ENCODE measurements at places on chromosomes 12 and 14.

DNA sequence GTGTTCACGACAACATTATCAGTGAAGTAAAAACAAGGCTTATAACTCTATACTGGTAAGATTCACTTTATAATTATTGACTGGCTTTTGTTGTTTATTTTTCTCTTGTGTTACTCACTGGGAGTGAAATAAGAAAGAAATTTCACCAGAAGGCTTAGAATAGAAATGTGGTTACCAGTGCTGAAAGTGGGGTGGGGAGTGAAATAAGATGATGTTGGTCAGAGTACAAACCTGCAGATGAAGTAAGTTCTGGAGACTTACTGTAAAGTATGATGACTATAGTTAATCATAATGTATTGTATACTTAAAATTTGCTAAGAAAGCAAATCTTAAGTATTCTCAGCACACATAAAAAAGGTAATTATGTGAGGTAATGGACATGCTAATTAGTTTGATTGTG lies 198.4 kb downstream of the KLHL28 start:
- no peak for DNase-seq

GRCh38 chr12:90216815-90217214 lies 508.2 kb upstream of the ATP2B1 start:
- no peak for DNase-seq

DNA sequence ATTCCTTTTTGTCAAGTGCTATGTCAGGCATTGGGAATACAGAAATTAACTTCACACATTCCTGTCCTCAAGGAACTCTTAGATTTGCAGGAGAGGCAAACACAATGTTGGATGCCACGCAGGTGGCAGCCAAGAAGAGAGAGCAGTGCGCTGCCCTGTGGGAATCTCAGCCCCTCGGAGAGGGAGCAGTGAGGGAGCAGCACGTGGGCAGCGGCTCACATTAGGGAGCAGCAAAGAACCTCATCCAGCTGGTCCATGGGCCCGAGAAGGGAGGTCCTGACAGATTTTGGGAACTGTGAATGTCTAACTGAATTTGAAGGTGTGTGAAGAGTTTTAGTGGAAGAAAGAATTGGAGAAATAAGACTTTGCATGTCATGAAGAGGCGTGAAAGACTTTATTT lies 47.2 kb upstream of the EVL start:
- DNase-seq, result no peak

DNA sequence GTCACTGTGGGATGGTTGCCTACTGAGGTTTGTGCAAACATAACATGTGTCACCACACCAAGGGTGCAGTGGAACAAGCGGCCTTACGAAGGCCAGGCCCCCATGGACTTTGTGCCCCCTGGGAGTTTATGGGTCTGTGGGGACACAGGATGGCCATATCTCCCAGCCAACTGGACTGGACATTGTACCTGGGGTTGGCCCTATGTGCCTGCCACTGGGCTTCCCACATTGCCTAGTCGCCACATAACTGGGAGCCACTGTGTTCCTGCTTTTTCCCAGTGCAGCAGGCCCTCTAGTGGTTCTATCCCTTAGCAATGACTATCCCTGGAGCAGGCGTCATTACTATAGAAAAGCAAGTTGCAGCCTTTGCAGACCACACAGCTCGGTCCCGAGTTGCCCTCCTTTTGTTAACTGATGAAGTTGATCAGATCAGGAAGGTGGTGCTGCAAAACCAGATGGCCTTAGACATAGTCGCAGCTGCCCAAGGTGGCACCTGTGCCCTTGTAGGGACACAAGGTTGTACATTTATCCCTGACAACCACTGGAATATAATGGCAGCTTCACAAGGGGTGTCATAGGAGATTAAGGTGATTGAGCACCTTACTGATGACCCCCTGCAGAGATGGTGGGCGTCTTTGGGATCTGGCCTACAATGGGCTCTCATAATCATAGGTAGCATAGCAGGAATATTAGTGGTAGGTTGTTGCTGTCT lies 15.2 kb upstream of the RNASE12 start:
- no peak for DNase-seq

DNA sequence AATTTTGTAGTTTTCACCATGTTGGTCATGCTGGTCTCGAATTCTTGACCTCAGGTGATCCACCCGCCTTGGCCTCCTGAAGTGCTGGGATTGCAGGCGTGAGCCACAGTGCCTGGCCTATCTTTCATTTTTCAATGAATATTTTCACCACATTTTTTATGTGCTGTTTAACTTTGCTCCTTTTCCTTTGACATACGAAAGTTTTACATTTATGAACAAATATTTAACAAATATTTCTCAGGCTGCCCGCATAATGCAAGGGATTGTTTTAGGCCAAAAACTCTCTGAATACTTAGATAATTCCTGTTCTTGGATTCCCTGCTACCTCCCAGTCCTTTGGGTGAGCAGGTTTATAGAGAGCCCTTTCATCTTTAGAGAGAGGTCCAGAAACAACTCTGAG lies 8.7 kb upstream of the CHST11 start:
- no peak for DNase-seq

- no peak for DNase-seq
These were observed 135.6 kb downstream of the ESR2 start for GRCh38 chr14:64158608-64159007.

DNA sequence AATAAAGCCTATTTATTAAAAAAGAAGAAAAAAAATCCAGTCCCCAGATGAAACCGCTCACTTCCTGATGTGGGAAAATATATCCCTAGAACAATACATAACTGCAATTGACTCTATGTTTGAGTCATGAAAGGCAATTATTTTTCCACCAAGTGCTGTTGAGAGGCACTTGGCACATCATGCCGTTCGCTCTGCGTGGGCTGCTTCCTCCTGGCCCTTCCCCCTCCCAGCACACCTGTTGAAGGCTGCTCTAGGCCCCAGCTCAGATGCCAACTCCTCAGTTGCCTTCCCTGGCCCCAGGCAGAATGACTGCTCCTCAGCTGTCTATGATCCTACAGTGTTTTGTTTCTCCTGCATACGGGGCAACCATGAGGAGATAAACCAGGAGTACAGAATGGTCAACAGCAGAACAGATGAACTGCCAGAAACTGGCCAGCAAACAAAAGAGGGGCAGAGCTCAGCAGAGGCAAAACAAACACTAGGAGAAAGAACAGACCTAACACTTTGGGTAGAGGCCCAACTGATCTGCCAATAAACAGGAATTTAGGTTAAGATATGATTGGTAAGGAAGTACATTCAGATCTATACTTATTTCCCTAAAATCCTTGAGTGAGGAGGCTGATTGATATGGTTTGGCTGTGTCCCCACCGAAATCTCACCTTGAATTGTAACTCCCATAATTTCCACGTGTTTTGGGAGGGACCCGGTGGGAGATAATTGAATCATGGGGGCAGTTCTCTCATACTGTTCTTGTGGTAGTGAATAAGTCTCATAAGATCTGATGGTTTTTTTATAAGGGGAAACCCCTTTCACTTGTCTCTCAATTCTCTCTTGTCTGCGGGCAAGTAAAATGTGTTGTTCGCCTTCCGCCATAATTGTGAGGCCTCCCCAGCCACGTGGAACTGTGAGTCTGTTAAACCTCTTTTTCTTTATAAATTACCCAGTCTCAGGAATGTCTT lies 58.6 kb downstream of the SLC38A1 start:
- DNase-seq, result peak; percentile 89

GRCh38 chr14:22073801-22074200 lies 400.2 kb upstream of the OR4E1 start:
- DNase-seq, result no peak

DNA sequence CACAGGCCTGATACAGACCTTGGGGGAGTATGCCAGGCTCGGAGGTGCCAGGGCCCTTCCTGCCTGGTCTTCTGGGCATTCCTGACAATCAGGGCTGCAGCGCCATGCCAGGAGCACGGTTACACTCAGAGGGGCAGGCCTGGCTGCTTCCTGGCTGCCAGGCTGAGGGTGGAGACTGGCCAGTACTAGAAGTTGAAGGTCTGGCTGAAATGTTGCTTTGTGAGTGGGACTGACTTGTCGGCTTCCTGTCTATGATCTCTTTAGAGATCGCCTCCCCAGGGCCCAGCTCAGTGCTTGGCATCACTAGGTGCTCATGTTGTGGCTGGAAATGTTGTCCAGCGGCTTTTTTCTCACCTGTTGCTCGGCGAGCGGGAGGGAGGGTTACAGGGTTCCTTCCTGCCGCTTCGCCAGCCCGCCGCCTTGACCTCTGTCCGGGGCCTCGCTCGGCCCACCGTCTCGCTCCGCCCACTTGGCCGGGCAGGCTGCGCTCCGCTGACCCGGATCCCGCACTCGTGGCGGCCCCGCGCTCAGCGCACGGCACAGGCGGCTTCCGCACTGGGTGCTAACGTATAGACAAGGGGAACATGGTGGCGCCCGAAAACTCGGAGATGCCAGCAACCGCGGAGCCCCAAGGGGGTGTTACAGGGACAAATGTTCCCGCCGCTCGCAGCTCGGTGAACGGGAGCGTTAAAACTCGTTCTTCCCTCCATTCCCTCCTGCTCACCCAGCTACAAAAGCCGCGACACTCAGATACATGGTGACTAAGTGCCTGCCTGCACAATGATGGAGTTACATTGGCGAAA lies 32.6 kb downstream of the PAPLN start:
- no peak for DNase-seq

DNA sequence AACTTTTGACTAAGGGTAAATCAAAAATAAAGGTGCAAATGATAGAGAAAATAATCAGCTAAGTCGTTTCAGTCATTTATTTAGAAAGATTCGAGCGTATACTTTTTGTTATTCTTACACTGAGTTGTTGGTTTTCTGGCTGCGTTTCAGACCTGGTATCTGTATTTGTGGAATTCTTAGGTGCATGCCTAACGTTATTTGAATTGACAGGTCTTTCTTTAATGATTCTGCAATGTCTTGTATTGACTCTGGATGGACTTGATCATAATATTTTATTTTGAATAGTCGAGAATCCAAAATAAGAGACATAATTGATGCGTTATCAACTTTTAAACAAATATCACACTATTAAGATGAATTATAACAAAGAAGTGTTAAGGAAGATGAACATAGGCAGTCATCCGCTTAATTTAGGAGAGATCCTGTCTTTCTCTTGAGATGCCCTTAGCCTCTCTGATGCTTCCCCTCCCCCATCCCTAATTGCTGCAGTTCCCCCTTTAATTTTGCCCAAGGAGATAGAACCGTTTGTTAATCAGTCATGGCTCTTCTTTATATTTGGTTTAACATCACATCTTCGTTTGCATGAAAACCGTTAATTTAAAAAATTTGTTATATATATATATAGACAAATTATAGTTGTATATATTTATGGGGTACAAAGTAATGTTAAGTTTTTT lies 1.8 kb downstream of the ALX1 start:
- no peak for DNase-seq

- no peak for DNase-seq
These were observed 165.5 kb downstream of the SLC38A4 start for GRCh38 chr12:46660276-46660675.

- no peak for DNase-seq
These were observed 65.9 kb downstream of the ITPR2 start for GRCh38 chr12:26767116-26767515.

- no peak for DNase-seq
These were observed 271.1 kb upstream of the LRIG3 start for GRCh38 chr12:59191372-59191771.

DNA sequence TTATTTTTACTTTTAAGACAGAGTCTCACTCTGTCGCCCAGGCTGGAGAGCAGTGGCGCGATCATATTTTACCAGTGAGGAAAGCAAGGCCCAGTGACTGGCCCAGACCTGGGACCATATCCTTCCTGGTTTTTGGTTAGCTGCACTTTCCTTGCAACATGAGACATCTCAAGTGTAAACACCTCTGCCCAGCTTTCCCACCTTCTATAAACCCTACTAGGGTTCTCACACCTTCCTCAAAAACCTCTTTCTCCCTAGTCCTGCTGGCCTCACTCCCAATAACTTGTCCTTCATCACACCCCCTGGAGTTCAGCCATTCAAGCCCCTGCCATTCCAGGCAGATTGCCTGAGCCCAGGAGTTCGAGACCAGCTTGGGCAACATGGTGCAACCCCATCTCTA lies 10.3 kb upstream of the PRPH start:
- no peak for DNase-seq
